ENCODE measurements at places on chromosomes 3 and 15.

- no peak for DNase-seq
Observed at GRCh38 chr3:149115114-149115513, 14.3 kb upstream of the HPS3 start.

- peak; percentile 28 for DNase-seq
Observed at GRCh38 chr3:148648685-148649352, 48.9 kb upstream of the AGTR1 start.

DNA sequence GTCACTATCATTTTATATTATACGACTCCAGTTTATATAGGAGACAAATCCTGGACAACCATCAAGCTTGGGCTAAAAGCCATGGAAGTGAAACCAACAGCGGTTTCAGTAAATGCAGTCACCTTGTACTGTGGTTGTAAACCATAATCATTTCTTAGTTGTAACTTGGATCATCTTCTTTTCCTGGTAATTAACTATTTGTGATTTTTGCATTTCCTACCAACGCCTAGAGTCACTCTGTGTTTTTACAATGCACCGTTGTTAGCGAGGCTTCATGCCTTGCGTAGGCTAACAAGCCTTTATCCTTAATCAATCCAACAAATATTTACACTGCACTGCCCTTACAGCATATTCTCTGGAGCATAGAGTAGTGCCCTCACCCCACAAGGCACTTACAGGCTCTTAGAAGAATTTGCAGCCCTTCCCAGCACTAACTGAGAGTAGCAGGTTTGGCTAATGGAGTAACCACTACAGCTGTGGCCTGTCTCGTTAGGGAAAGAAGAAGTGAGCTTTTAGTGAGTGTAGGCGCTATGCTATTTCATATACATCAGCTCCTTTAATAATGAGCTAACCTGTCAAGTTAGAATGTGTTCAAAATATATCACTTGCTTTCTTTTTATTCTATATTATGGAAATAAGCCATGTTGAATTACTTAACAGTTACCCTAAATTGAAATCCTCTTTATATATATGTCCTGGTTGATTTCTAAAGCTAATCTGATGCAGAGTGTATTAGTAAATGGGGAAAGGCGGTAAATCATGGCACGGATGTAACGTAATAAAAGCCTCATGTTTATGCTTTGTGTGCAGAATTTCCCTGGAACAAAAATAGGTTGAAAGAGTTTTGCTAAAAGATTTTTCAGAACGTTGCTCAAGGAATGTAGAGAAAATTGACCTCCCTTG is 62.8 kb downstream of the ABHD2 start:
- DNase-seq = no peak

GRCh38 chr3:61269435-61269834 is 18.2 kb upstream of the FHIT start:
- DNase-seq = no peak

- peak; percentile 74 for DNase-seq
Observed at GRCh38 chr3:13495921-13496723, 16.0 kb downstream of the HDAC11 start.

GRCh38 chr3:54608041-54608440 is 319.8 kb downstream of the LRTM1 start:
- DNase-seq = no peak

- no peak for DNase-seq
Observed at GRCh38 chr3:172367205-172368105, 80.8 kb downstream of the GHSR start.

DNA sequence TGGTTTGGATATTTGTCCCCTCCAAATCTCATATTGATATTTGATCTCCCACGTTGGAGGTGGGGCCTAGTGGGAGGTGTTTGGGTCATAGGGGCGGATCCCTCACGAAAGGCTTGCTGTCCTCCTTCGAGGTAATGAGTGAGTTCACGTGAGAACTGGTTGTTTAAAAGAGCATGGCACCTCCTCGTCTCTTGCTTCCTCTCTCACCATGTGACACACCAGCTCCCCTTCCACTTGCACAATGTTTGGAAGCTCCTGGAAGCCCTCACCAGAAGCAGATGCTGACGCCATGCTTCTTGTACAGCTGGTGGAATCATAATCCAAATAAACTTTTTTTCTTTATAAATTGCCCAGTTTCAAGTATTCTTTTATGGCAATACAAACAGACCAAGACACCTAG is 38.6 kb downstream of the RFTN1 start:
- DNase-seq = peak; percentile 17

DNA sequence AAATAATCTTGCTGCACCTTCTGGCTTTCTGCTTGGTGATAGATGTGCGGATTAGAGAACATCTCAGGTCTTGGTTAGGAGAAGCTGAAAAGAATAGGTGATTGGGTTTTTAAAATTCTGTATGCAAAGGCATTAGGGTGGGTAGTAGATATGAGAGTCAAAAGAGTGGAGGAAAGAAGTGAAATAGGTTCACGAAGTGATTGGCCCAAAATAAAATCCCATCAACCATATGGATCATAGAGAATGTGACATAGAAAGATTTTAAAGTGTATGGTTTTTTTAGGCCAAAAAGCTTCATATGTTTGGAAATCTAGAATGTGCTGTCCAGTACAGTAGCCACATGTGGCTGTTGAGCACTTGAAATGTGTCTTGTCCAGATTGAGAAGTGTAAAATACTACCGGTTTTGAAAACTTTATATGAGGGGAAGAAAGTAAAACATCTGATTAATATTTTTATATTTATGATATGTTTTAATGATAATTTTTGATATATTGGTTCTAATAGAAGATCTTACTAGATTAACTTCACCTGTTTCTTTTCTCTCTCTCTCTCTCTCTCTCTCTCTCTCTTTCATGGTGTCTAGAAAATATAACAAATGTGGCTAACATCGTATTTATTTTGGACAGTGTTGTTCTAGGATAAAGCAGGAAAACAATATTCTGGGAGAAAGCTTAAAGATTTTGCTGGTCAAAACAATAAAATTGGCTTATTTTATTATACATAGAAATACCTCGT is 2.9 kb downstream of the MBNL1 start:
- no peak for DNase-seq

GRCh38 chr3:12372741-12373280 is 83.9 kb downstream of the PPARG start:
- DNase-seq = no peak

DNA sequence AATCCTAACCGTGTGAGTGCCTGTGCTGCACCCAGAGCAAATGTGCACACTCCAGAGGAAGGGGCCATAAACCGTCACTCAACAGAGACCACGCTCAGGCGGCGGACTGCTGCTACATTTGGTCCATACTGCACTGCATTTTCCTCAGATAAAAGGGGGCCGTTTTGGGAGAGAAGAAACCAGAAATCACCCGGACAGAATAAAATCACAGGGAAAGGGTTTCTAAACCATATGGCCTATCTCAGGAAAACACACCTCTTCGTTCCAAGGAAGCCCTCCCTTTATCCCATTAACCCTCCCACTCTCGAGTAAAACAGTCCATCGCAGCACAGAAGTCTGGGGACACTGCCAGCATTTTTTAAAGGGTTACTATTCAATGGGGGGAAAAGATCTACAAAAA is 7.6 kb downstream of the IL17RD start:
- no peak for DNase-seq

DNA sequence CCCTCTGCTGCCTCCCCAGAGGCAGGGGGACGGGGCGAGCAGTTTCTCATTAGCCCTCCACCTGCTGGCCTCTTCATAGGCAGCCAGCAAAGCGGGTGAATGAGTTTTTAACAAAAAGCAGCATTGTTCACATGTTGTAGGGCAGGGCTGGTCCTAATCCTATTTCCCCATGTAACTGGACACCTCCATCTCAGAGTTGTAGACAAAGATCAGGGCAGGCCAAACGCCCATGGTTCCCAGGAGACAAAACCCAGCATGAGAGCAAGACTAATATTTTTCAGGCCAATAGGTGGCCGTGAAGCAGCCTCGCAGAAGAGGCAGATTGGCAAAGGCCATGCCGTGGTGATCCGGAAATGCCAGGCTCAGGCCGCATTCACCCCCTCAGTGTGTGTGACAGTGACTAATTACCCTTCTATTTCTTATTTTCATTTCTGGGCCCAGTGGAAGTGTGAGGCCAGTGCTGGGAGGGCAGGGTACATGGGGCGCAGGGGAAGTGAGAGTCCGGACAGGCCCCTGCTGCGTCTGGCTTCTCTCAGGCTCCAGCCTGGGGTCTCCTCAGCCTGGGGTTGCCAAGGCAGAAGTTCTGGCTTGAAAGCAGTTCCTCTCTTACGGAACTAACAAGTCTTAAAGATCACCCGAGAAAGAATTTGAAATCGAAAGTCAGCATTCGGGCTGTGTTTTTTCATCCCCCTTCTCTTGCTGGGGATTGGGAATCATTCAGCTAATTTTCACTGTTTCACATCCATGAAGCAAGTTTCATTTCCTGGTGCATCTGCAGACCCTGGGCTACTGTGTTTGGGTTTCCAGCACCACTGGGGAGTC is 64.8 kb downstream of the BOC start:
- DNase-seq = peak; percentile 75

- DNase-seq = no peak
Observed at GRCh38 chr3:55626279-55626665, 139.2 kb upstream of the WNT5A start.

- peak; percentile 83 for DNase-seq
Observed at GRCh38 chr15:30953731-30954378, 37.6 kb downstream of the MTMR10 start.

DNA sequence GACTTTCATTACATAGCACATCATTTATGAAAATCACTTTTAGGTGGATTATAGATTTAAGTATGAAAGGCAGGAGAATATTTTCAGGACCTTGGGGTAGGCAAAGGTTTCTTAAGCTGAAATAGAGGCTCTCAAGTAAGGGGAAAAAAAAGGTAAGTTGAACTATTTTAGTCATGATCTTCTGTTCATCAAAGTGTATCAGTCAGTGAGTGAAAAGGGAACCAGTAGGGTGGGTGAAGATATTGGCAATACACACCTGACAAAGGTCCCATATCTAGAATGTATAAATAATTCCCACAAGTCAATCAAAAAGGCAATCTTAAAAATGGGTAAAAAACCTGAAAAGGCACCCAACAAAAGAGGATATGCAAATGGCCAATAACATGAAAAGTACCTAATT is 218.6 kb downstream of the KLF13 start:
- no peak for DNase-seq

DNA sequence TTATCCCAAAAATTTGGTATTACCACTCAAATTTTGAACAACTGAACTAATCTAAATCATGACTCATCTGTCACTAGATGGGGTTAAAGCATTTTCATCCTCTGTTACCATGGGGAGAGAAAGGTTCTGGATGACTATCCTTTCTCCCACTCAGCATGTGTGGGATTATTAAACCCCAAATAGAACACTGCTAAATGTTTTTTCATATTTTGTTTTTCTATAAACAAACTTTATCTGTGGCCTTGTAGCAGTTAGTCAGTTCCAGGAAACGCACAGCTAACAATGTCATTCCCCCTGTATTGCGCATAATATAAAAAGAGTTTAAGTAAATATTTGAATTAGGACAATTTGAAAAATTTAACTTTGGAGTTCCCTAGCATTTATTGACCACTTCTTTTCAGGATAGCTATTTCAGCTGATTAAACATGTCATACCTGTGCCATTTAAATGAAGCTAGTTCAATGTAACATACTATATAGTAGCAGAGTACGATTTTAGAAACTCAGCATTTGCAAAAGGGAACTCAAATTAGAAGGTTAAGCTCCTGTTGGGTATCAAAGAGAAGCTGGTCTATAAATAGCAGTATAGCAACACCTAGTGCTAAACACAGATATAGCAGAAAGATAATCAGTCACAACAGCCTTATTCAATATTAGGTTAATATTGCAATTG is 9.2 kb upstream of the TMEM212 start:
- DNase-seq = peak; percentile 30

- no peak for DNase-seq
Observed at GRCh38 chr3:15409239-15409638, 18.1 kb downstream of the METTL6 start.

GRCh38 chr3:128324911-128325592 is 141.6 kb downstream of the DNAJB8 start:
- no peak for DNase-seq

GRCh38 chr3:18288243-18288642 is 136.9 kb downstream of the SATB1 start:
- no peak for DNase-seq

DNA sequence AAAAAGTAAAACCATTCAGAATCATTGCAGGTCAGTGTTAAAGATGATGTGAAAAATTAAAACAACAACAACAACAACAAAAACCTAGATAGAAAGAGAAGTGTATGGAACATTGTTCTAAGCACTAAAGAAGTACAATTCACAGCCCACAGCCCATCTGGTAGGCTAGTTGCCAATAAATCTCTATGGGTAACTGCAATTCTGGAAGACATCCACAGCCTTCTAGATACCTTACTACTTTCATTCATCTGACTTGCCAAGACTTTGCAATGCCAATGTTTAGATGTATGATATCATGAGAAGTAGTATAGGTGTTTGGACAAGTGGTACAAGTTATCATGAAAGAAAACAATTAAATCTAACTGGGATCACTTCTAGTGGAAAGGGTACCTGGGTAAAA is 198.6 kb downstream of the VGLL3 start:
- no peak for DNase-seq

DNA sequence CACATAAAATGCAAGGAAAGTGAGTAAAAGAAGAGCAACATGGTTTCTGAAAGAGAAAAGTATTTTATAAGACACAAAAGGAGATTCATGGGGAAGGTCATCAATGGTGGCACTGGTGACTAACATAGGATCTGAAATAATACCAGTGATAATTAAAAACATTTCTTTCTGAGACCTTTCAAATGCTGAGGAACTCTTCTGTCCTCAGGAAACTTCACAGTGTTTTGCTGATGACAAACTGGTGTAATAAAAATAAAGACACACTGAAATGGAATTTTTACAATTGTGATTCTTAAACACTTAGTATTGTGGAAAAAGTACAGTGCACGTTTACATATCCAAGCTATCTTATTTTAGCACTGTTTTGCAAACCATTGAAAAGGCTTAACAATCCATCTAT is 80.4 kb upstream of the ZBTB20 start:
- no peak for DNase-seq

GRCh38 chr3:36700537-36701248 is 63.7 kb downstream of the DCLK3 start:
- DNase-seq = peak; percentile 72

- DNase-seq = no peak
Observed at GRCh38 chr3:123892195-123892594, 8.1 kb upstream of the MYLK start.

- peak; percentile 22 for DNase-seq
Observed at GRCh38 chr3:29275309-29275708, 5.6 kb upstream of the RBMS3 start.

GRCh38 chr3:133742351-133743091 is 3.7 kb upstream of the TF start:
- peak; percentile 45 for DNase-seq

GRCh38 chr3:12791430-12791829 is 5.0 kb upstream of the CAND2 start:
- DNase-seq = no peak

GRCh38 chr15:93943586-93943985 is 287.8 kb upstream of the MCTP2 start:
- no peak for DNase-seq

Measured in AG08396 (cell line).